ENCODE measurements at places on chromosomes 1 and 21.

GRCh38 chr1:30366911-30367310 lies 356.5 kb downstream of the MATN1 start:
- DNase-seq, result no peak

GRCh38 chr1:208279826-208280588 lies 35.8 kb upstream of the PLXNA2 start:
- no peak for DNase-seq

DNA sequence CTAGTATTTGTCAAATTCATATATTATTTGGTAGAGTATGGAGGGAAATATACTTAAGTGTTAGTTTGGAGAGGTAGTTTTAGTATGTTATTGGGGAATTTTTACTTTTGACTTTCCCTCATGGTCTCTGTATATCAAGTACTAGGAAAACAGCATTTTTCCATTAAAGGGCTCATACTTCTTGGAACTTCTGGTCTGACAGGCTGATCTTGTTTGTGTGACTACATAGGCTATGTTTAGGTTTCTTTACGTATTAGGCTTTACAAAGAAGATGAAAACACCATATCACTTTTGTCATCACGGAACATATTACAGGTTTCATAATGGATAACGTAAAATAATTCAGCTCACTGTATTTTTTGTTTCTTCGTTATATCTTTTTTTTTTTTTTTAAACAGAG lies 30.8 kb downstream of the POU2F1 start:
- no peak for DNase-seq

DNA sequence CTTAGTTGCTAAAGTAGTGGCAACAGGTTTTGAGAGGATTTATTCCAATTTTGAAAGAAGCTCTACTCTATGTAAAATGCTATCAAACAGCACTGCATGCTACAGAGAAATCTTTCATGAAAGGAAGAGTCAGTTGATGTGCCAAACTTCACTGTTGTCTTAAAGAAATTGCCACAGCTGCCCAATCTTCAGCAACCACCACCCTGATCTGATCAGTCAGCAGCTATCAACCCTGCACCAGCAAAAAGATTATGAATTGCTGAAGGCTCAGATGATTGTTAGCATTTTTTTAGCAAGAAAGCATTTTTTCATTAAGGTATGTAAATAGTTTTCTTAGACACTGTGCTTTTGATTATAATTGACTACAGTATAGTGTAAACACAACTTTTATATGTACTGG lies 49.6 kb downstream of the SLC9C2 start:
- DNase-seq, result no peak

DNA sequence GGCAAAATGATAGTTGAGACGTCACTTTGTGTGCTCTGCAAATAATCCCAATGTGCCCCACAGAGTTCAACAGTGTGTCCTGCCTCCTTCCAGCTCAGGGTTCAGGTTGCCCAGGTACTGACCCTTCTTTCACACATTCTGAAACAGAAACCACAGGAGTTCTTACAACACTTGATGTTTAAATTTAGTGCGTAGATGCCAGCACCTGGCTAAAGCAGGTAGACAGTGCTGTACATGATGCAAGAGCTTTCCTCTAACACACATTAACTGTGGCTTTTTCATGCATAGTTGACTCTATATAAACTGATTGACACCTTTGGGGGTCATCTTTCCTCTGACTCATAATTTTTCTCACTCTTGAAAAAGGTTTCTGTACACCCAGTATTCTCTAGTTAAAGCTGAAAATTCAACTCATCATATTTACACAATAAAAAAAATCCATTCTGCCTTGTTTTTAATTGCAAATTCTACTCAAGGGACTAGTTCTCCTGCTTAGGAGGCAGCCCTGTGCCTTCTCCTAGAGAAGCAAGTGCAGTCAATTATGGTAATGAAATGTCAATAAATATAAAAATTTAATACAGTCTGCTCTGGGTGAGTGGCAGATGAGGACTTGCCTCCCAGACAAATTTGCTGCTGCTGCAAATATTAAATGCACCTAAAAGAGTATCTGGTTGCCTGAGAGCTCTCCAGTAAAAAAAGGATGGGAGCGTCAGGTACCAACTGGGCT lies 91.4 kb downstream of the NR5A2 start:
- DNase-seq, result no peak

DNA sequence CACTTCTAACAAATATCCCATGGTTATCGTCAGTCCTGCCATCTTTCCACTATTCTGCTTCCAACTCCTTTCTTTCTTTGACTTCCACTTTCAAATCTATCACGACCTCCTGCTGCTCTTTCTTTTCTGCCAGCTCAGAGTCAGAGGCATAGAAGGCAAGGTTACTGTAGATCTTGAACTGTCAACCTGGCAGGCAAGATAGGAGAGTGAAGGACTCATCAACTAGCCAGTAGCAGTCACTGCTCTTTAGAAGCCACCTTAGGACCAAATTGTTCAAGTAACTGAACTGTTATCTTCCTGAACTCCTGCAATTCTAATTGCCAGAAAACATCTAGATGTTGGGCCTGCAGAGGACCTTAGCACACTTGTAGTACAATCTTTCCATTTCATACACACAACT lies 13.1 kb upstream of the FCER1A start:
- DNase-seq, result no peak

DNA sequence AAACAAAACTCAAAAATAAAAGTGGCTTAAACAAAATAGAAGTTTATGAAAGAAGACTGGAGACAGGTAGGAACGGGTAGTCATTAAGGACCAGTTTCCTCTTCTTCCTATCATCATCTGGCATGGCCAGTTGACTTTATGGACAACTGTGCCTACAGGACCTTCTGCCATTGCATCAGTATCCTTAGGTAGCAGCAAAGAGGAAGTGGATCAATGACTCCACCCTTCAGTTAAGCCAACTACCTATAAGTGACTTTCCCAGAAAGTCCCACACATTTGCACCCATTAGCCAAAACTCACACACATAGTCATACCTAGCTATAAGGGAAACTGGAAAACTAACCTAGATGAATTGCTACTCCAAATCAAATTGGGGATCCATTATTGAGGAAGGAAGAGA lies 51.7 kb downstream of the RASAL2 start:
- DNase-seq, result no peak

DNA sequence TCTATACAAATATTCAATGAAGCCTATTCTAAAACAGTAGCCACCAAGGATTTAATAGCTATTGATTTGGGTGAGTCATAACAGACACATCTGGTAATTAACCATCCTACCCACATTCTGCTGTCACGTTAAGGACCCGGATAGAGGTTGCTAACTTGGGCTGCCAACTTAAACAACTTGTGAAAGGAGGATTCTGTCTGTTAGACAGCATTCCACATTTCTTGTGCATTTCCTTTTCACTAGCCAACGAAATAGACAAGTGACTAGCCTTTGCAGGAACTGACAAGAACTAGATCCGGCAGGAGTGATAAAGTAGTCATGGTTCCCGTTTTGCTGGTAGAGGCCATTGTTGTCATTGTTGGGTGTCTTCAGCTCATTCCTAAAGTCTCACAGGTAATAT lies 9.5 kb downstream of the DSCAM start:
- no peak for DNase-seq

- no peak for DNase-seq
These were observed 321.0 kb downstream of the RPS6KC1 start for GRCh38 chr1:213371847-213372619.

DNA sequence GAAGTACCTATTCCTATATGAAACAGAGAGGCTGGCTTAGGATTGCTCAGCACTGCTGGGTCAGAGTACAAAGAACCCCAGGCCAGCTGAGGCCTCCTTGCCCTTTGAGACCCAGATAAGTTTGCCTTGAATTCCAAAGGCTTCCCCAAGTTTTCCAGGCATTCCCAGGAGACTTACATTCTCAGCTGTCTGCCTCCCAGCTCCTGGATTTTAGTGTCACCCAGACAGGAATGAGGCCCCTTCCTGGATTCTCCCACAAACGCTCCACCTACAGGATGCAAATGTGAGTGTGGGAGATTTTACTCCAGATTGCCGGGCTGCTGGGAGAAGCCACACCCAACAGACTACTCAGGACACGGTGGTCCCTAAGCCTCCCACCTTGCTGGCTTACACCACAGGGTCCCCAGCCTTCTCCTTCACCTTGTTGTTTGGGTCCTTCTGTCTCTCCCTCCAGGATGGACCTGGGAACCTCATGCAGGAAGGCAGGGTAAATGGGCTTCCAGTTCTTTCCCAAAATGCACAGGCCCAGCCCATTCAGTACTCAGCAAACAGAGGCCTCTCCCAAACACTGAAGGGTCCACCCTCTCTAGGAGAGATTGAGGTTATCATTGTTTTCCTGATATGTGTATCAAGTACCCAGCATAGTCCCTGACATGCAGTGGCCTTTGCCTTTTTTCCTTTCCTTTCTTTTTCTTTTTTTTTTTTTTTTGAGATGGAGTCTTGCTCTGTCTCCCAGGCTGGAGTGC lies 10.6 kb downstream of the RHBG start:
- no peak for DNase-seq

- DNase-seq, result no peak
These were observed 208.9 kb upstream of the C1orf174 start for GRCh38 chr1:4108758-4109627.

GRCh38 chr1:112544011-112544688 lies 35.4 kb downstream of the WNT2B start:
- no peak for DNase-seq

DNA sequence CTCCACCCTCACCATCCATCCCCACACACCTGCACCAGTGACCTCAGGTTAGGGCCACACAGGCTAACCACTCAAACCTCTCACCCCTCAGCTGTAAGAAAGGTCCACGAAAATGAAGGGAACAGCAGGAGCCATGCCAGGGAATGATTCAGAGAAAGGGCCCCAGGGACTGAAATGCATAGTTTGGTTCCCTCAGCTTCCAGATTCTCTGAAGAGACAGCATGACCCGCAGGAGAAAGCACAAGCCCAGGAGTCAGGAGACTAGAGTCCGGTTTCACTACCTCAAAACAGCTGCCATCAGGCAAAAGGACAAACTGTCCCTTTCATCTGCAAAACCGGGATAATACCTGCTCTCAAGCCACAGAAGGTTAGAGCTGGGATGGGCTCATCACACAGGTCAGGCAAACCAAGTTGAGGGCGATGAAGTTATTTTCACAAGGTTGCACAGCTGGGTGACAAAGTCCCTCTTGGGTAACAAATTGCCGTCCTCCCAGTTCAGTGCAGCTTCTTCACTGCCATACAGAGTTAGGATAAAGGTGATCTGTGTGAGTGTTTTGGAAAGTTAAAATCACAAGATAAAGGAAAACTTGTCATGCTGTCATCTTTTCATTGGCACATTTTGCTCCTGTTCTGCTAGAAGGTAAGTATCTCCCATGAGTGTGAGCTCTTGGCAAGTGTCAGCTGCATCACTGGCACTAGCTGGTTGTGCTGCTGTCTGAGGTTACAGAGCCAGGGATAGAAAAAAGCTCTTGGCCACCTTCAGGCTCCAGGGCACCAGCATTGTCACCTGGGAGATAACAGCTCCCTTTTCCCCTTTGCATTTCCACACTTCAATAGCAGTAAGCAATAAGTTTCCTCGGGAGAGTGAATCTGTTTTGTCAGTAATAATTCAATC lies 120.4 kb downstream of the KCNH1 start:
- no peak for DNase-seq

DNA sequence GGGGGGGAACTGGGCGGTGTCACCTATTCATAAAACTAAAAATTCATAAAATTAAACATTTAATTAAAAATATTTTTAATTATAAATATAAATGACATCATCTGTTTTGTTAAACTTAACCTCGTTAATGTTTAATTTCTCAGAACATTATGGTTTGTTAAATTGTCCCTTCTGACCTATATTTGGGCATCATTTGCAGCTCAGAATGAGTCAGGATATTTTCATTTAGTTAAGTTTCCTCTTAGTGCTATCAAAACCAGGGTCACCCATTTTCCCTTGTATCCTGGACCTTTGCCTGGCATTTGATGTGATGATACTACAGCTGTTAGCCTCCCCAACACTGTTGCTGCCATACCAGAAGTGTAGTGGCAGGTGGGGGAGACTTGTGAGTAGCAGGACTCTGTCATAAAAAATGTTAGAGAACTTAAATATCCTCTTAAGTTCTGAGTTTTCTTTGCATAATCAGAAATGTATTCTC lies 30.3 kb downstream of the TSNAX start:
- no peak for DNase-seq

GRCh38 chr1:116909512-116910378 lies at the start of gene PTGFRN:
PTGFRN (plus strand) TSS chr1:116909916; CDS start chr1:116910204, 288 bp downstream.
- no peak for DNase-seq
